Epithelial cell of proximal tubule (primary cell): ENCODE measurements at places on chromosomes 16 and 17. TPM values are rescaled to one million over a fixed set of nuclear protein-coding genes. Genes with fewer than 3 reads are reported as not detected.
A peak's percentile ranks its signal among the peaks of the same experiment; 100 is the strongest.

DNA sequence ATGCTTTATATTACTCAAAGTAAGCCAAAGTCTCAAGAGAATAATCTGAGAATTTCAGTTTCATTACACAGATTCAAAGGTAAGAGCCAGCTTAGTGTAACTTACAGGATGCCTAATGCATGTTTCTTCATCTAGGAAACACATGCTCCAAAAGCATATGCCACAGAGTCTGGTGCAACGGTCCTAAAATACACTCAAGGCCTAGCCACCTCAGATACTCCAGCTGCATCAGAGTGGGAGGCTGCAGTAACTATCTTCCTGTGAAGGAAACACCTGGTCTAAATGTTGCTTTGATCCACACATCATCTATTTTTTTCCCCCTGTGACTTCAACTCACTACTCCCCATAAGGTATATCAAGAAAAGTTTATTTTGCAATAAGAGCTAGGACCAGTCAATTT is 51.6 kb upstream of the CORO6 start:
- DNase-seq, result no peak

- no peak for DNase-seq
Measured at GRCh38 chr17:82587234-82588086, 60.8 kb downstream of the WDR45B start.

GRCh38 chr16:24010440-24011089 is 174.8 kb downstream of the PRKCB start:
- peak; percentile 16 for DNase-seq

DNA sequence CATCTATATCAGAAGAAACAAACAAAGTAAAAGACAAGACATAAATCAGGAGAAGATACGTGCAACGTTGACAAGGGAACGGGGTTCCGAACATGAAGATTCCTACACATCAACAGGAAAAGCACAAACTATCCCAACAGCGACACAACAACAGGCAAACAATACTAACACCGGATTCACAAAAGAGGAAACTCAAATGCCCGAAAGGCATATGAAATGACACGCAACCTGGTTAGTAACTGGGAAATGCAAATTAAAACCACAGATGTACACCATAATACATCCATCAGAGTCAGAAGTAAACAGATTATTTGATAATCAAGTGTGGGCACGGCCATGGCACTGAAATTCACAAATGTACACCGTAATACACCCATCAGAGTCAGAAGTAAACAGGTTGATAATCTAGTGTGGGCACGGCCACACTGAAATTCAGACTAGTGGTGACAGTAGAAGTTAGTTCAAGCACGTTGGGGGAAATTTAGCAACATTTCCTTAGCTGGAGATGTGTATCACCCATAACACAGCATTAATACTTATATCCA is 171.9 kb upstream of the RPH3AL start:
- DNase-seq, result no peak

GRCh38 chr17:82244413-82245133 is 15.7 kb downstream of the SLC16A3 start:
- DNase-seq, result no peak

GRCh38 chr17:60887614-60888028 is 210.0 kb downstream of the BCAS3 start:
- DNase-seq, result no peak

- DNase-seq, result no peak
Measured at GRCh38 chr16:85635545-85636140, 22.5 kb downstream of the GSE1 start.

GRCh38 chr16:97822-98221 is 19.8 kb downstream of the MPG start:
- DNase-seq, result no peak

GRCh38 chr17:77914385-77915254 is 43.9 kb upstream of the TNRC6C start:
- no peak for DNase-seq

- no peak for DNase-seq
Measured at GRCh38 chr16:67676939-67677338, 10.3 kb downstream of the C16orf86 start.

DNA sequence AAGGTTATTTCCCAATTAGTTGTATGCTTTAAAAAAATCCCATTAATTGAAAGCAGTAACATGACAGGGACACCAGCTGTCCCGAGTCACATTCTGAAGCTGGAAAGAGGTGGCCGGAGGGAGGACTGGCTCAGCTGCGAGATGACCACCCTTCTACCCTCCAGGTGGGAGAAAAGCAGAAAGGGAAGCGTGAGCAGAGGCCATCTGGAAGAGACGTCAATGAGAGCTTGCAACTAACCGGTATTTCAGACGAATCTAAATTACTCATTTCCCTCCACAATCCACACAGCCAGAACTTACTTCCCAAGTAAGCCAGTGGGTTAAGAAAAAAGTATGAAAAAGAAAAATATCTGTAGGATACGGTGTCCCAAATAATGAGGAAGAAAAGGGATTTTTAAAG is 28.5 kb upstream of the SLC38A8 start:
- no peak for DNase-seq

GRCh38 chr17:1920948-1921351 is 91.1 kb downstream of the RPA1 start:
- DNase-seq, result no peak

ZNF750 gene
- 0.29 and 0.40 TPM in 2 replicates for total RNA-seq

SDR42E2 gene
- 0.12 TPM in 1 of 2 replicates, not detected in the other for total RNA-seq

RPRML gene
- 0.22 TPM in 1 of 2 replicates, not detected in the other for total RNA-seq

DPEP2 gene
- total RNA-seq, result not detected in 2 replicates

MRPS7 gene
- total RNA-seq, result 91.2 and 95.6 TPM in 2 replicates

SCNN1G gene
- 0.07 and 0.17 TPM in 2 replicates for total RNA-seq

OR3A3 gene
- total RNA-seq, result not detected in 2 replicates
